ENCODE measurements at places on chromosomes 3 and 15.

- DNase-seq: no peak
These were observed 36.2 kb downstream of the CLDN1 start for GRCh38 chr3:190286014-190286413.

DNA sequence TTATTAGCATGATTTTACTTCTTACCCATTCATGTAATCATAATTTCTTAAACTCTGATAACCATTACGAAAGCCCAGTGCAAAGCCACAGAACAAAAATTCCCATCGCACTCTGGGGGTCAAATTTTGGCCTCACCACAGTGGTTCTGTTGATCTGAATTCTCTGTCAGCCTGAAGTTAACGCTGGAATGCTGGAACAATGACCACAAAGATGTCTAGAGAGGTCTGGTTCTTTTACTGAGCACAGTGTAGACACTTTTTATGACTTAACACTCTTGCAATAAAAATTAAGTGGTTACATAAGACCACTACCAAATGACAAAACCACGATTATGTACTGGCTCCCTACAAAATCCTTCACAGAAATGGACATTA lies 94.7 kb downstream of the PDZRN3 start:
- no peak for DNase-seq

- DNase-seq: no peak
These were observed 11.5 kb upstream of the SEC11A start for GRCh38 chr15:84727429-84727828.

DNA sequence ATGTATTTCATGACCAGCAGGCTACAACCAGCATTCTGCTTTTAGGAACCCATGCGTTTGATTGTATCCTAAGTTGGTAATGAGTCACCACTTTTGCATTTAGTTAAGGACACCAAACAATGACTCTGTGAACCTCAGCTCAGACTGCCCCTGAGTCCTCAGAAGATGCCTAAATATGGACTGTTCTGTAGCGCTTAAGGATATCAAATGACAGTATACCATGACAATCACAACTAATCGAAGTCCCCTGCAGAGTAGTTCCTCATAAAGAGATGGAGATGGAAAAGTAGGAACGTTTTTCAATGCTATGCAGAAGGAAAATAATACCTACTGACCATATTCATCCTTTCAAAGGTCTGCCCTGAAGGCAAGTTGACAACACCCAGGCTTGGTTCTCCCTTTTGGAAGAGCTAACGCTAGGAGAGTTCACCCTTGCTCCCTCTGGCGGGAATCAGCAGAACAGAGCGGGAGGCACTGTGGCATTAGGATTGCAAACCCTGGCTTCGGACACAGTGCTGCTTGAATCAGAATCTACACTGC lies 508.6 kb downstream of the FHIT start:
- peak; percentile 63 for DNase-seq

DNA sequence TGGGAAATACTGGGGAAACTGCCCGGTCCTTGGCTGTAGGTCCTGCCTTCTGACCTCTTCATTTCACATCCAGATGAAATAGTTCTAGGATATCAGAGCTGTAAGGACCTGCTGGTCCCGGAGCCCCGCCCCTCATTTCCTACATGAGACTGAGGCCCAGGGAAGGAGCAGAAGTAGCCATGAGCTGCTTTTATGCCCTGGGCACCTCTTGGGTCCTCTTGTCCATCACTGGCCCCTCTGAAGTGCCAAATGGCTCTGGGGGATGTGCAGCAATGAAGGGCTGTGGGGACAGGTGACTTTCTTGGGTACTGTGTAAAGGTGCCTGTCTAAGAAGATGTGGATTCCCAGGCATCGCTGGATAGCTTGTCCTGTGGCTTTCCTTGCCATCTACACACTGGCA lies 40.3 kb upstream of the ESYT3 start:
- no peak for DNase-seq
